ENCODE measurements at places on chromosomes 3 and 15.

DNA sequence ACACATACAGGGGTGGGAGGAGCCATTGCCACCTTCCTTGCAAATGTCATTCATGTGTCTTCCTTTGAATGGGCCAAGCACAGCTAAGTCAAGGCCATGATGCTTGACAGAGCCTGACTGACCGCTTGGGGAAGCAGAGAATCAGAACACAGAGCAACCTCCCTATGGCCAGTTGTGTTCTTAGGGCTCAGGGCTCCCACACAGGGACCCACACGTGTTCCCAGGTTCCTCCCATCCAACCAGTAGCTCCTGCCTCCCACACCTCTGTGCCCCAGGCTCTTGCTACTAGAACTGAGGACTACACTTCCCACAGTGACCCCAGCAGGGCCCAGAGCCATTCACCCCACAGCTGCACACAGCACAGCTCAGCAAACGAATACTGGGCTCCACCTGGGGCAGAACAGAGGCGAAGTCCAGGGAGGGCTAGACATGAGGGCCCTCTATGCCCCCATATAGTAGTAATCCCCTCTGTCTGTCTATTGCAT lies 42.9 kb downstream of the KLF15 start:
- no peak for DNase-seq

DNA sequence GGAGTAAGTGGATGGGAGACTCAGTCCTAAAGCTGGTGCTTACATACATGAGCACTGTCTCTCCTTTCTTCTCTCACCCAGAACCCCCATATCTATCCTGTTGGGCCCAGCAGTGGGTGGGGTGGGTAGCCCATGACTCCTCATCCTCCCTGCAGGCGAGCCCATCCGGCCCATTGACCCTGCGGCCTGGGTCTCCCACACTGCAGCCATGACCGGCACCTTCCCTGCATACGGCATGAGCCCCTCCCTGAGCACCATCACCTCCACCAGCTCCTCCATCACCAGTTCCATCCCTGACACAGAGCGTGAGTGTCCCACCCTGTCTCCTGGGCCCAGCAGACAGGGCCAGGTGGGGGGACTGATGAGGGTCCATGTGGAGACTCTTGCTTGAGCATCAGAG lies 8.0 kb upstream of the AP2M1 start:
- DNase-seq, result no peak

GRCh38 chr3:32643354-32643753 lies 41.6 kb upstream of the CNOT10 start:
- DNase-seq, result no peak

DNA sequence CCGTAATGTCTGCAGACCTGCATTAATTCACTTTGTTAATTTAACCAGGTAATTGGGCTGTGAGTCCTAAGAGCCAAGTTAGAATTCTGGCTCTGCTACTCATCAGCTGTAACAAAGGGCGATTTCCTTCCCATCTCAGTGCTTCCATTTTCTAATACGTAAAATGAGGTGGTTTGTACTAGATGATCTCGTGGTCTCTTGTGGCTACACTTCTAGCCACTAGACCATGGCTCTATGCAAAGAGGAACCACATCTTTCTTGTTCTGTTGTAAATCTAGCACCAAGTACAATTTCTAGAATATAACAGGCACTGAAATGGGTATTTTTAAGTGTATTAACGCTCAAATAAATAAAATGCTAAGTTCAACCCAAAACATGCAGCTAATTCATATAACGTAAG lies 174.4 kb upstream of the THBS1 start:
- no peak for DNase-seq

Measured in DND-41 (cell line).